Right cardiac atrium (tissue), 5 donors: ENCODE measurements at places on chromosomes 7 and 10. TPM values are rescaled to one million over a fixed set of nuclear protein-coding genes. Genes with fewer than 3 reads are reported as not detected.

Gene KEL
- total RNA-seq, result 0.60 TPM

Gene NUDT13
- total RNA-seq, result 4.1 TPM

Gene OIT3
- 0.53 TPM for total RNA-seq

Gene GPER1
- 4.3 TPM for total RNA-seq

Gene SGPL1
- 16.0 TPM for total RNA-seq

Gene VWDE
- 12.9 TPM for total RNA-seq

Gene TFEC
- total RNA-seq, result 2.6 TPM

DNA sequence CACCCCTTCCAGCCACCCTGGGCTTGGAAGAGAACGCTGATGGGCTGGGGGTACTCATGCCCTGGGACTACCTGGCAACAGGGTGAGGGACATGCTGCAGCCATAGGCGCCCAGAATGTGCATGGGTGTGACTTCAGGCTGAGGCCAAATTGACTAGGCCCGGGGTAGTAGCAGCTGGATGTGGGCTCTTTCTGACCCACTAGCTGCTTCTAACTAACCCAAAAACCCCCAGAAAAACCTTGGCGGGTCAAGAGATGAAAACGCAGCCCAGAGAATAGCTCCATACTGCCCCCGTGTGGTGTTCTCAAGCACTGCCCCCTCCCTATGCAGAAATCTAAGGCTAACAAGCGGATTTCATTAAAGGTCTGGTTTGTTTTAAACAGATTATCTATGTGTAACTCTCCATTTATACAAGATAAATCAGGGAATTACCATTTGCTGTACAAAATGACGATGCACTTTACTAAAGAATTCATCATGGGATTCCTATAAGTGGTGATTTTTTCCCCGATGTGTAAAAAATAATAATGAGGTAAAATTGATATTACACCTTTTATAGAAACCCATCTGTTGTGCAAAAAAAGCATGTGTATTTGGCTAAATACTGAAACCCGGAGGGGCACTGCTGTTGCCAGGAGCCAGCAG lies 4.2 kb downstream of the SMARCD3 start:
- DNase-seq, result no peak

GRCh38 chr7:135349746-135350145 lies 116.1 kb downstream of the STRA8 start:
- DNase-seq, result no peak

DNA sequence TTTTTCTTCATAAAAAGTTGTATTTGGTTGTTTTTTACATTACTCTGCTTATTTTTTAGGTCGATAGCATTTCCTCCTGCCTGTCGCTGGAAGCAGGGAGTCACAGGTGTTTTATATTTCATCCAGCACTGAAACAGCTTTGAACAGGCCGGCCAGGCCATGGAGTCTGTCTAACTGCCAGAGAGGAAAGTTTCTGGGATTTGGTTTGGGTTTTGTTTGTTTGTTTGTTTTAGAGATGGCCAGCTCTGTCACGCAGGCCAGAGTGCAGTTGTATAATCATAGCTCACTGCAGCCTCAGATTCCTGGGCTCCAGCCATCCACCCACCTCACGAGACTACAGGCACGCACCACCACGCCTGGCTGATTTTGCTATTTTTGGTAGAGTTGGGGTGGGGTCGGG lies 23.4 kb downstream of the PROSER2 start:
- no peak for DNase-seq

DNA sequence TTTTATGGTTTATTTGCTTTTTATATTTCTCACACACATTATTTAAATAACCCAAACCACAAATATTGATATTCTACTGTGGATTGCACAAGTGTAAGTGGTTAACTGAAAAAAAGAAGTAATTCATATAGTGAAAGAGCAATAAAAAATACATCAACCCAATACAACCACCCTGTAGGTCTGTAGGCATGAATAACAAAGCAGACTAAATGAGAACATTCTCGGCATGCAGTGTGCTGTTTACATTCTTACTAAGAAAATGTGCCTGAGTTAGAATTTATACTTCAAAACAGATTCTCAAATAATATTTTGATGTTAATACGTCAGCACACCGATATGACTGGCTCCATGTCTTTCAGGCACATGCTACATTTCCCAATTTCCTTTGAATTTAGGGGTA lies 660.8 kb downstream of the MAGI2 start:
- DNase-seq, result no peak

DNA sequence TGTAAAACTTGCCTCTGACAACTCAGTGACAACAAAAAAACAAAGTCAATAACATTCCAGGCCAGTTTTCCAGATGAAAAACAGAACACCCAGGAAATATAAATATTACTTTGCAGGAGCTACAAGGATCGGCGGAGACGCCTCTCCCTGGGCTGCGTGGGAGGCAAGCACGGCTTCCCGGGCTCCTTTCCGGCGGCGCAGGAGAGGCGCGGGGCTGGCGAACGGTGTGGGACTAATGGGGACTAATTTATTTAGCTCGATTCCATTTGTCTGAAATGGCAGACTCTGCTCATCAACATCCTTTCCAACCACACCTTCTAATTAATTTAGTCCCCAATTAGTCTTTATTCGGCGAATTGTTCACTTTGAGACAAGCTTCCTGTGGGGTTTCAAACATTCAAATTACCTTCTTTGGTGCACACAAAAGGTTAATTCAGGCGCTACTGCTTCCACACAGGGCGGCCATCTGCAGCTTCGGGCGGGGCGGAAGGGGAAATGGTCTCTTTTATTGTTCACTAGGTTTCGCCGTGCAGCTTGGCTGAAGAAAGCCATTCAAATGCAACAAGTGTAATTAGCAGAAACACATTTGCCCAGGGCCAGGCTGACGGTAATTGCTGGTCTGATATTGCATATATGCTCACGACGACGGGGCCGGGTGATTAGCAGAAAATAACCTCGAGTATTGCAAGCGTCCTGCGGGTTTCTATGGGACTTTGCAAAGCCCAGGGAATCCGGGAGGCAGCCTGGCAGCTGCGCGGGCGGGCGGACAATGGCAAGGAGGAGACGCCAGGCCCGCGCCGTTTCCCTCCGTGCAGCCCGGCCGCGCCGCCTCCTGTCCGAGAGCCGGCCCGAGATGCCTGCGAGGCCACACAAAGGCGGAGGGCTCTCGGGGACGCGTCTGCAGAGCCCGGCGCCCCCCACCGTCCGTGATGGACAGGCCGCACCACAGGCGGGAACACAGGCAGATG lies 270.1 kb downstream of the PTPRN2 start:
- DNase-seq, result peak; percentile 55

GRCh38 chr7:18444826-18445225 lies 50.7 kb upstream of the HDAC9 start:
- DNase-seq, result no peak

GRCh38 chr7:133401225-133401624 lies 148.3 kb downstream of the EXOC4 start:
- DNase-seq, result no peak

GRCh38 chr7:33802600-33802999 lies 102.7 kb upstream of the BMPER start:
- no peak for DNase-seq

GRCh38 chr7:150748376-150748775 lies 11.2 kb downstream of the GIMAP5 start:
- DNase-seq, result no peak

GRCh38 chr7:117565226-117565625 lies 85.4 kb downstream of the CFTR start:
- no peak for DNase-seq

DNA sequence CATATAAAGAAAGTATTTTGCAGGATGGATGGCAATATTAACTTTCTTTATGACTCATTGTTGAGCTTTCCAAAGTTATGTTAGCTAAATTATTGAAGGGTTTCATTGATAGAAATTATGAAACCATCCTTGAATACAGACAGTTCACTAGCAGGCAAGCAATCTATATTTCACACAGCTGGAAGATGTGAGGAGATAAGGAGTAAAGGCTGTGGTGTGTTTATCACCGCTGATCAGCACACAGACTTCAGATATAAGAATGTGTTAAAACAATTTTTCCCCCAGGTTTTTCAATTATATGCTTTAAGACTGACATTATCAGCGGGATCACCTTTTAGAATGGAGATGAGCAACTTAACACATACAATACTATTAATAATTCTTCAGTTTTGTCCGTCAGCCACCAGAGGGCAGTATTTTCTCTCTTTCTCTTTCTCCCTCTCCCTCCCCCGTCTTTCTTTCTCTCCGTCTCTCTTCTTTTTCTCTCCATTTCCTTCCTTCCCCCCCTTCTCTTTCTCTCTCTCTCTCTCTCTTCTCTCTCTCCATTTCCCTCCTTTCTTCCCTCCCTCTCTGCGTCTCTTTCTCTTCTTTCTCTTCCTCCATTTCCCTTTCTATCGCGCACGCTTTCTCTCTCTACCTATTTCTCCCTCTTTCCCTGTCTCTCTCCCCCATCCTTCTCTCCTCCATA lies 62.9 kb upstream of the FAM171A1 start:
- DNase-seq, result no peak

DNA sequence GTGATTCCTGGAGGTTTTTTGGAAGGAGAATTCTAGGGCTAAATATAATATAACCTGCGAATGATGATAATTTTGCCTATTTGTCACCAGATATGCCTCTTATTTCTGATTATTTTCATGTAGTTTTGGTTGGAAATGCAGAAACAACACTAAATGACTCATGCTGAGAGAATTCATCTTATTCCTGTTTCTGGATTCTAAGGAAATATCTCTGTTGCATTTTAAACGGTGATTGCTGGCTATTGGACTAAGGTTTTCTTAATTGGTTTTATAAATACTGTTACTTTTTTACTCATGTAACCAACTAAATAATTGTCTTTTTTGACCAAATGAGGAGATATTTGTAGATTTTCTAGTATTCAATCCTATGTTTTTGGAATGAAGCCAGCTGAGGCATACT lies 204.9 kb upstream of the NPSR1 start:
- DNase-seq, result no peak

DNA sequence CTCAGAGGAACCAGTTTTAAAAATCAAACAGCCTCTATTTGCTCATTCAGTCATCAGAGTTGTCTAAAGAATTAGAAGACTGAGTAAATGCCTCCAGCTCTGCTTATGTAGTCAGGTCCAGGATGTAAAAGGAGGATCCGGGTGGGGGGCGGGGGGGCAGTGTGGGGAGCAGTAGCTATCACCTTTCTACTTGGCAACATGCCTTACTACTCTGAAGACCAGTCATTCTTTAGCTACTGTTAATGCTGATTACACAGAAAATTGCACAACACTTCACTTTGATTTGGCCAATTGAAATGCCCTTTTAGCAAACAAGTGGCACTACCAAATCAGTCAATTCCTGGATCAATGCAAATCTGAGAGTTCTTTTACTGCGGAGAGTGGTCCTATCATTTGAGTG lies 164.2 kb downstream of the NXPH1 start:
- no peak for DNase-seq

GRCh38 chr7:141122736-141123135 lies 48.9 kb downstream of the TMEM178B start:
- DNase-seq, result no peak

DNA sequence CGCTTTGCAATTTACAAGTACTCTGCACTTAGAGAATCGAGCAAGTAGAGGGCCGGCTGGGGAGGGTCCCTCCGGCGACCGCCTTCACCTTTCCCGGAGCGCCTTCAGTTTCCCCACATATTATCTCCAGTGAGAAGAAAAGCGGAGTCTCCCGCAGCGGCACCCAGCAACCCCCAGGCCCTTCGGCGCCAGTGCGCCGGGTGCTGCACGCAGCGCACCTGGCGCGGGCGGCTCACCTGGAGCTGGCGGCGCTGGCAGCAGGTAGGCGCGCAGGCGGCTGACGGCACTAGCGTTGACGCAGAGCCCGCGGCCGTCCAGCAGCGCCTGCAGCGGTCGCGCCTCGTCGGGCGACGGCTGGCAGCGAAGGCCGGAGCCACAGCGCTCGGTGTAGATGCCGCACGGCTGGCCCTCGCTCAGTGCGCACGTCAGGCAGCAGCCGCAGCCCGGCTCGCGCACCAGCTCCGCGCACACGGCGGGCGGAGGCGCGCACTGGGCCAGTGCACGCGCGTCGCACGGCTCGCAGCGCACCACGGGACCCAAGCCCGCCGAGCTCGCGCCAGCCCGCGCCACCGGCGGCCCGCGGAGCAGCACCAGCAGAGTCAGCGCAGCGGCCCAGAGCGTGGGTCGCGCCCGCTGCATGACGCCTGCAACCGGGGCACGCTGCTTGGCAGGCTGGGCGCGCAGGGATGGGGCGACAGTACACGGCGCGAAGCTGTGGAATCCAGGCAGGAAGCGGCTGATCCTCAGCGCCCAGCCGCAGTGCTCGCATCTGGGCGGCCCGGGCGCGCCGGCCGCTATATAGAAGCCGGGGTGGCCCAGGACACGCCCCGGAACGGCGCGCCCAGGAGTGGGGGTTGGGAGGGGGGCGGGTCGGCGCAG lies at the start of gene IGFBP3:
Gene IGFBP3, minus strand, starts transcription at position 771 of the 879 bp plus-strand sequence. Its CDS starts 132 bp downstream, at position 639.
- DNase-seq, result peak; percentile 88

DNA sequence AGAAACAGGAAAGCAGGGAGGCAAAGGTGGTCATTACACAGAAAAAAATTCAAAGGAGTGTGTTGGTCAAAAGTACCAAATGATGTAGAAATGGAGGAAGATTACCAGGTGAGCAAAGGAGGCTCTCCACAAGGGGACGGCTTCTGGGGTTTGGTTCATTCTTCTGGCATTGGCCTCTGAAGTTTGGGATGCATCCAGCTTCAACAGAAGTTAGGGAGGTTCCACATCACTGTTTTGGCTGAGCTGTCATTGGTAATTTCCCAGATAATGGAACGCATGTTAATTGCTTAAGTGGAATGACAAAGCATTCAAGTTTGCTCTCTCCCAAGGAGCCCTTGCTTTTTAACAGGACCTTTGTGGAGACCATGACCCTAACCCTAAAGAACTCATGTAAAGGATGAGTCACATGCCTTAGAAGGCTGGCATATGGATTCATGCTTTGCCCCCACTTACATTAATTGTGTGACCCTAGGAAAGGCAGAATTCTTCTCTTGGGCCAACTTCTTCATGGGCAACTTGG lies 398.6 kb downstream of the GPAM start:
- no peak for DNase-seq

GRCh38 chr7:89223900-89224395 lies 428.4 kb upstream of the TEX47 start:
- DNase-seq, result no peak

DNA sequence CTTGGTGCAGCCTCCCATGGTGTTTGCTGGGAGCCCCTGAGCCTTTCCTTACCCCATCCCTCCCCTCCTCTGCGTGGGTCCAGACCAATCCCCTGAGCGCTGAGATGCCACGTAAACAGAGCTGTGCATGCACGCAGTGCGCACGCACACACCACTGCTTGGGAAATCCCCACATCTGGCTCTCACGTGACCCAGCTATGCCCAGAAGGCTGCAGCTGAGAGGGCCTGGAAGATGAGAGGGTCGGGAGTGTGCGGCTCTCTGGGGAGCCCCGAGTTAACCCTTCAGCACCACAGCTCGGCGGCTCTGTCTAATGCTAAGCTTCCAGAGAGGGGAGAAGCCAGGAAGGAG lies 177.2 kb downstream of the SH3PXD2A start:
- peak; percentile 92 for DNase-seq

GRCh38 chr10:56599201-56599600 lies 238.1 kb upstream of the ZWINT start:
- DNase-seq, result no peak

- DNase-seq, result no peak
Observed at GRCh38 chr10:13319166-13319565, 19.3 kb upstream of the PHYH start.

DNA sequence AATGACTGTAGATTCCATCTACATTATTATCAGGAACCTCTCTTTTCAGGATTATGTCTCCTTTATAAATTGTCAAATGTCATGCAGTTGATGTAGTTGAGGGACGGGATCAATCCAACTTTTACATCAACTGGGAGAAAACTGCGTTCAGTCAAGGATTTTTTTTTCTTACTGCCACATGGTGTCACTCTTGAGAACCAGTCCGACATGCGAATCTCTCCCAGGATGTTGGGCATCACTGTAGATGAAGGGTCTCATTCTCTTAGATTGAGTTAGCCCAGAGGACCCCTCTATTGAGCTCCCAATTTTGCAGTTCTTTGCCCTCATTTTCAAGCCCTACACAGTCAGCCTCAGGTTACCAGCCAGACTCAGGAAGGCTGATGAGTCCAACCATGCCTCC lies 120.3 kb upstream of the PTPRZ1 start:
- no peak for DNase-seq
